BJ (cell line): ENCODE measurements at places on chromosomes 4 and X. TPM values are rescaled to one million over a fixed set of nuclear protein-coding genes. Genes with fewer than 3 reads are reported as not detected.

PPEF2 gene
- not detected in 2 replicates for polyA plus RNA-seq

SHOX gene
- 18.2 and 22.8 TPM in 2 replicates for polyA plus RNA-seq

CSN3 gene
- polyA plus RNA-seq = not detected in 2 replicates

CT45A3 gene
- polyA plus RNA-seq = not detected in 2 replicates

OCRL gene
- polyA plus RNA-seq = 16.4 and 22.0 TPM in 2 replicates

CCKAR gene
- polyA plus RNA-seq = 0.12 and 0.17 TPM in 2 replicates

MAGEA2B gene
- polyA plus RNA-seq = not detected in 2 replicates

XG gene
- 0.06 and 0.22 TPM in 2 replicates for polyA plus RNA-seq

EFHC2 gene
- not detected in 2 replicates for polyA plus RNA-seq

RTL5 gene
- 1.3 and 1.5 TPM in 2 replicates for polyA plus RNA-seq

PGM2 gene
- polyA plus RNA-seq = 17.0 and 37.9 TPM in 2 replicates

AMBN gene
- polyA plus RNA-seq = not detected in 2 replicates

CENPVL3 gene
- not detected in 2 replicates for polyA plus RNA-seq

- DNase-seq = no peak
These were observed 5.3 kb upstream of the MAMLD1 start for GRCh38 chrX:150357790-150358189.

DNA sequence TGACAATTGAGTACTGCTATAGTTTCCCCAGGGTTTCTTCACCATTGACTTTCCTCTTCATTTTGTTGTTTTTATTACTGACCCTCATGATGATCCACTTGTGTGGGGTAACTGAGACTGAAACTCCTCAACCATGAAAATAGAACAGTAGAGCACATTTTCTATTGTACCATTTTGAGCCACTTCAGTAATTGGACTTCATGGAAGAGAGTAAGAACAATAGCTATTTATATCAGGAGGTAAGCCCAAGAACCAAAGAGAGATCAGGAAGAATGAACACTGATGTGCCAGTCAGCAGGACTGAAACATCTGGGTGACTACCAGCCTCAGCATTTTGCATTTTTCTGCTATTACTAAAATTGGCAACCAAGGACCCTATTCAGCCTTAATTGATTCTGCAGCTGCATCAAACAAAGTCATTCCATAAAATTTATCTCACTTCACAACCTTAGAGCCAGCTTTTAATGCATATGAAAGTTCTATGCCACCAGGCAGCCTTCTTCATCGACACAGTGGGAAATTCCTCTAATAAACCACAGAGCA lies 151.4 kb downstream of the BANK1 start:
- no peak for DNase-seq

GRCh38 chr4:7717946-7718490 lies 221.6 kb downstream of the AFAP1 start:
- DNase-seq = no peak

GRCh38 chr4:10200869-10201268 lies 84.3 kb upstream of the WDR1 start:
- no peak for DNase-seq

GRCh38 chr4:99655308-99656081 lies 2.1 kb downstream of the C4orf54 start:
- peak; percentile 31 for DNase-seq

DNA sequence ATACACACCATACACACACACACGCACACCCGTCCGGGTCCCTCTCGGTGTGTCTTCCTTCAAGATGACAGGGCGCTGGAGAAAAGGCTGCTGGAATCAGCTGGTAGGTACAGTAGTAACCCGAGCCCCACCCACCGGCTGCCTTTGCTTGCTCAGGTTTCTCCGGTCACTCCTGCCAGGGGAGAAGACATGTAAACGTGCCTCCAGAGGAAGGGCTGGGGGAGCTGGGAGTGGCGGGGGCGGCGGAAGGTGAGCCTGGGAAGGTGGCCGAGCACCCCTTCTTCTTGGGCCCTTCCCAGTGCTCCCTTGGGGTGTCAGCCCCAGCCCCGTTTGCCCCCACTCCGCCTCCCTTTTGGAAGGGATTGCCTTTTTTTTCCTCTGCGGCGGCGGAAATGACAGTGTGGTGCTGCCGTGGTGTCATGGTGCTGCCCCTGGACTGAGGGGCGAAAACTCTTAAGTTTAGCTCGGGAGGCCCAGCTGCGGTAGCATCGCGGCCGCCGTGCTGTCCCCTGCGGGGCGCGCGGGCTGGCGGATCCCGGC lies at the start of gene MID2:
MID2 (plus strand) TSS at position 169 of the 540 bp plus-strand sequence. CDS start 561 bp downstream, outside the sequence.
- no peak for DNase-seq

GRCh38 chr4:95921470-95921869 lies 81.6 kb downstream of the PDHA2 start:
- no peak for DNase-seq

- no peak for DNase-seq
These were observed 53.2 kb upstream of the C1QTNF7 start for GRCh38 chr4:15374656-15375055.

- DNase-seq = no peak
These were observed 371.6 kb downstream of the INPP4B start for GRCh38 chr4:142474398-142475087.

DNA sequence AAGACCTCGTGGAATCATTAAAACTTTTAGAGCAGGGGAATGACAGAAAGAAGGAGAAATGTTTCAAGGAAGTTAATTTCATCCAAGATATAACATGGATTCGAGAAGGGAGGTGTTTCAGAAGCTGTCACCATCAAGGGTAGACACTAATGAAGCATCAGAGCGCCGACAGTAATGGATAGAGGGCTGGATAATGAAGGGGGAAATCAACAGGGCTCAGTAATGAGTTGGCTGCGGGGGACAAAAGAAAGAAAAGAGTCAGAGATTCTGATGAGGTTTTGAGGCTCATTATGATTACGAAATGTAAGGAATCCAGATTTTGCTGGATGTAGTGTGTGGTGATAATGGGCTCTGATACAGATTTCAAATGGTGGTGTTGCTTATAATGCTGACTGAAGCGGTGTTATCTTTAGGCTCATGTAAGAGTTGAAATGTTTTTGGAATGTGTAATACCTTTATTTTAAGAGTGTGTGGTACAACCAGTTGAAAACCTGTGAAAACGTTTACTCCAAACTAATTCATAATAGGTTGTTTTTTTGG lies 39.3 kb upstream of the TENM3 start:
- no peak for DNase-seq

- peak; percentile 4 for DNase-seq
These were observed 11.4 kb downstream of the ASIC5 start for GRCh38 chr4:155854582-155855226.

- DNase-seq = no peak
These were observed 409.1 kb upstream of the TEX13C start for GRCh38 chrX:124910611-124911010.

GRCh38 chr4:88753658-88754571 lies 56.3 kb upstream of the NAP1L5 start:
- no peak for DNase-seq

GRCh38 chrX:479273-479981 lies 92.7 kb upstream of the PPP2R3B start:
- no peak for DNase-seq

- no peak for DNase-seq
These were observed 113.8 kb upstream of the GABRA2 start for GRCh38 chr4:46503739-46504138.

DNA sequence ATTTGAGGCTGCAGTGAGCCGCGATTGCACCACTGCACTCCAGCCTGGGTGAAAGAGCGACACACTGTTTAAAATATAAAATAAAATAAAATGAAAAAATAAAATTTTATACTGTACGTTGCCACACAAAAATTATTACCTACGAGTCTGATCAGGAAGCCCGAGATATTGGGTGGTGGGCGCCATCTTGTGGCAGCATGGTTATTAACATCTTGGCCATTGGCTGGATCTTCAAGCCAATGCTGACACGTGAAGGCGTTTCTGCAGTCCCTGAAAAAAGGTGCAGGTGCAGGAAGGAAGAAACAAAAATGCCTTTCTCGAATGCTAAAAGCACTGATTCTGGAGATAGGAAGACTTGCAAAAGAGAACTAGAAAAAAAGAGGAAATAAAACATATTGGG lies 4.9 kb upstream of the TLR8 start:
- DNase-seq = no peak

GRCh38 chr4:104818579-104818978 lies 323.9 kb upstream of the CXXC4 start:
- no peak for DNase-seq

- DNase-seq = no peak
These were observed at the start of gene TRIM61 for GRCh38 chr4:164977243-164978164. Gene TRIM61, minus strand, starts transcription at chr4:164977657. Its CDS starts 7,655 bp downstream, at chr4:164970002.

DNA sequence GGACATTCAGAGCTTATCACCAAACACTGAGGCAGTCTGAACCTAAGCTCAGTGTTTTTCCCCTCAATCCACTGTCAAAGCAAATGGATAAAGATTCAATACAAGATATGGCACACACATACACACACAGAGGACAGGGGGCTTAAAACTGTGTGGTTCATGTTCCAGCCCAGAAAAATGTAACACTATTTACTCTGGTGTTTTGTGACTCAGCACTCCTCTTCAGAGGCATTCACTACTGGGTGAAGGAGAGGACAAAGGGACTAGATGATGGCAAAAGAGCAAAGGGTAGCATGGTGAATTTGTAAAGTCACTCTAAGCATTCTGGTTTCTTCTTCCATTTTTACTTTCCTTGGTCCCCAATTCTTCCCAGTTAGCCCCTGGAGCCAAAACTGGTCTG lies 120.3 kb downstream of the ARHGEF9 start:
- DNase-seq = no peak

- DNase-seq = no peak
These were observed 2.4 kb downstream of the SPRY1 start for GRCh38 chr4:123398853-123399626.

DNA sequence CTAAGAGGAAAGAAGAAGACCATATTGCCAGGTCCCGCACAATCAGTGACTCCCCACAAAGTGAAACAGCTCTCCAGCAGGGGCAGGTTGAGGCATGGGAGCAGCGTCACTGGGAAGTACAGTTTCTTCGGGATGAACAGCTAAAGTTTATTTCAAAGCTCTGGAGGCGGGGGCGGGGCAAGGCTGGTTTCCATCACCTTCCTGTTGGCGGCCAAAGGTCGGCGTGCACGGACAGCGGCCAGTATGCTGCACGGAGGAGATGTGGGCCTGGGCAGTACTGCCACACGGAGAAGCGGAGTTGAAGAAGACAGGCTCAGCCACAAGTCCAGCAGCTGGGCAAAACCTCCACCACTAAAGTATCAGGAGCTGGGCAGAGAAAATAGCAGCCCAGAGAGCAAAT lies 951 bp upstream of the ZNF518B start:
- no peak for DNase-seq

GRCh38 chrX:119828446-119828845 lies 24.3 kb downstream of the UPF3B start:
- no peak for DNase-seq

GRCh38 chr4:26077756-26078155 lies 163.7 kb downstream of the SMIM20 start:
- no peak for DNase-seq

DNA sequence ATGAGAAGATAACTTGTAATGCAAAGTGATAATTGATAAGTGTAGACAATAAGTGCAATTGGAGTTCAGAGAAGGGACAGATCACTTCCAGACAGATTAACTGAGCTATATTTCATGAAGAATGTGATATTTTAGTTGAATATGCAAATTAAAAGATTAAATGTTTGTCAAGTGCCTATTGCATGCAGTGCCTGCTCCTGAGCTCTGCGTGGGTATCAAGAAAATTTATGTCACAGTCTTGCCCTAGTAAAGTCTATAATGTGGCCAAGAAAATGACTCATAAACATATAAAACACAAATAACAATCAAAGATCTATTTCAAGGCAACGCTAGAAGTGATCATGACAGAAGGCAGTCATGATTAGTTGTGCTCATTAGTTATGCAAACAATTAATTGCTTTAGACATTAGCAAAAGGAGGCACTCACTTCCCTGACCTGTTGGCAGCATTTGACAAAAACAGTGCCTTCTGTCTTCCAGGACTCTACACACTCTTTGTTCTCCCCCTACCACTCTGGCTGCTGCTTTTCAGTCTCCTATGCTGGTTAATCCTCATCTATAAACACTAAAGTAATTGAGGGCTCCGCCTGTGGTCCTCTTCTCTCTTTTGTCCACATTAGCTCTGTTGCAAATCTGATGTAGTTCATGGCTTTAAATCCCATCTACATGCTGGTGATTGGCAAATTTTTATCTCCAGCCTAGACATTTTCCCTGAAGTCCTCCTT lies 47.7 kb downstream of the ARHGEF38 start:
- no peak for DNase-seq
